ENCODE measurements at places on chromosomes 7 and 10.

- DNase-seq, result no peak
Measured at GRCh38 chr7:118182593-118183427, 1.2 kb upstream of the LSM8 start.

GRCh38 chr7:111384065-111384891, 178.0 kb downstream of the IMMP2L start:
- no peak for DNase-seq

GRCh38 chr10:20443094-20443493, 454.0 kb downstream of the NEBL start:
- no peak for DNase-seq

GRCh38 chr7:29435167-29435566, 128.5 kb upstream of the PRR15 start:
- DNase-seq, result no peak

DNA sequence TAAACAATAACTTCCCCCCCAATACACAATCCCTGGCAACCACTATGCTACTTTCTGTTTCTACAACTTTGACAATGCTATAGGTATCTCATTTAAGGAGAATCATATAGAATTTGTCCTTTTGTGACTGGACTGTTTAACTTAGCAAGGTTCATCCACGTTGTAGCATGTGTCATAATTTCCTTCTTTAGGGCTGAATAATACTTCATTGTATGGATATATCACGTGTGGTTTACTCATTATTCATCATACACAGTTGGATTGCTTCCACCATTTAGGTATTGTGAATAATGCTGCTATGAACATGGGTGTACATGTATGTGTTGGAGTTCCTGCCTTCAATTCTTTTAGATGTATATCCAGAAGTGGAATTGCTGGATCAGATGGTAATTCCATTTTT, 111.0 kb downstream of the LMBR1 start:
- no peak for DNase-seq

GRCh38 chr10:74586088-74586585, 240.3 kb upstream of the KAT6B start:
- DNase-seq, result peak; percentile 30

DNA sequence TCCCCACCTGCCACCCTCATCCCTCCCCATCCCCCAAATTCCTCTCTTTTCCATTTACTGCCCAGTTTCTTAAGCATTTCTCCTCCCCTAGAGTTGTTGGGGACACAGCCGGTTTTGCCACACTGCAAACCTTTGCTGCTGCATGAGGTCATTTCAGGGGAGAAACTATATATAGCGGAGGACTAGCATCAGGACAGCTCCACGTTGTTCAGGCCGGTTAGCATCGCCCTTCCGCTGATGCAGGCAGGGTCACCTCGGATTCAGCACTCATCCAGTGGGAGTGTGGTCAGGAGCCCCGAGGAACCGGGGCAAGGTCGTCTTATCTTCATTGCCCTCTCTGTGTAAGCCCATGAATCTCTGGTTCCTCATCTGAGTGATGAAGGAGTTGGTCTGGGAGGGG, 15.6 kb downstream of the UBTD1 start:
- DNase-seq, result no peak

Data from stimulated activated CD4-positive, alpha-beta T cell treated with anti-CD3 and anti-CD28 coated beads, Interleukin-1b, Interleukin-23, amount 100 ng/mL, for 48 hours (primary cell).